ENCODE measurements at places on chromosomes 4 and X. TPM values are rescaled to one million over a fixed set of nuclear protein-coding genes. Genes with fewer than 3 reads are reported as not detected.

GRCh38 chrX:21156632-21157031 is 217.6 kb upstream of the CNKSR2 start:
- H3K36me3 ChIP-seq = no peaks in the 10 kb centered on the region
- no peaks in the 10 kb centered on the region for H3K27me3 ChIP-seq
- no peak overlapping the region for H3K4me3 ChIP-seq
- H3K27ac ChIP-seq = no peak overlapping the region
- H3K4me1 ChIP-seq = no peaks in the 10 kb centered on the region

- peak overlapping the region; percentile 71 for H3K27ac ChIP-seq
- H3K27me3 ChIP-seq = no peaks in the 10 kb centered on the region
- peak overlapping the region; percentile 78 for H3K4me3 ChIP-seq
- DNase-seq = peak; percentile 39
Measured at GRCh38 chr4:39698424-39699009, 581 bp downstream of the UBE2K start.

DNA sequence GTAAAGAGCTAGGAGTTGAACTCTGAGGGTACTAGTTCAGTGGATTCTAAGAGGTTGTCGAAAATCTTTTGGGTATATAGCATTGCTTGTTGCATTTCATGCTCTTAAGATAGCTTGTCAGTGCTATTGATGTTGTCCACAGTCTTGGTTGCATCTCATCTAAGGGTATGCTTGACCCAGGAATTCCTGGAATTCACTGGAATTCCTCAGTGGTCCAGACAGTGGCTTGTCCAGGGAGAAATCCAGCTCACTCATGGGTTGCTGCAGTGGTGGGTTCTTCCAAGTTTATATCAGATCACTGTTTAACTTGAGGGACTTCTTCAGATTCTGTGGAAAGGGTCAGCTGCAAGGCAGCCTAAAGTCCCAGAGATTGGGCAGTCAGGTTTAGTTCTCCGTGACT is 29.8 kb upstream of the SMARCAD1 start:
- H3K36me3 ChIP-seq = no peaks in the 10 kb centered on the region
- H3K27ac ChIP-seq = no peak overlapping the region
- H3K27me3 ChIP-seq = no peaks in the 10 kb centered on the region
- DNase-seq = no peak
- H3K4me3 ChIP-seq = no peak overlapping the region
- no peaks in the 10 kb centered on the region for H3K4me1 ChIP-seq

- H3K4me1 ChIP-seq = peaks cover 61% of the 10 kb centered on the region
- peak overlapping the region; percentile 21 for H3K4me3 ChIP-seq
- peak overlapping the region; percentile 100 for H3K27ac ChIP-seq
- H3K36me3 ChIP-seq = no peaks in the 10 kb centered on the region
- peak; percentile 79 for DNase-seq
- H3K27me3 ChIP-seq = no peaks in the 10 kb centered on the region
Measured at GRCh38 chr4:83548151-83548905, 12.4 kb downstream of the GPAT3 start.

DNA sequence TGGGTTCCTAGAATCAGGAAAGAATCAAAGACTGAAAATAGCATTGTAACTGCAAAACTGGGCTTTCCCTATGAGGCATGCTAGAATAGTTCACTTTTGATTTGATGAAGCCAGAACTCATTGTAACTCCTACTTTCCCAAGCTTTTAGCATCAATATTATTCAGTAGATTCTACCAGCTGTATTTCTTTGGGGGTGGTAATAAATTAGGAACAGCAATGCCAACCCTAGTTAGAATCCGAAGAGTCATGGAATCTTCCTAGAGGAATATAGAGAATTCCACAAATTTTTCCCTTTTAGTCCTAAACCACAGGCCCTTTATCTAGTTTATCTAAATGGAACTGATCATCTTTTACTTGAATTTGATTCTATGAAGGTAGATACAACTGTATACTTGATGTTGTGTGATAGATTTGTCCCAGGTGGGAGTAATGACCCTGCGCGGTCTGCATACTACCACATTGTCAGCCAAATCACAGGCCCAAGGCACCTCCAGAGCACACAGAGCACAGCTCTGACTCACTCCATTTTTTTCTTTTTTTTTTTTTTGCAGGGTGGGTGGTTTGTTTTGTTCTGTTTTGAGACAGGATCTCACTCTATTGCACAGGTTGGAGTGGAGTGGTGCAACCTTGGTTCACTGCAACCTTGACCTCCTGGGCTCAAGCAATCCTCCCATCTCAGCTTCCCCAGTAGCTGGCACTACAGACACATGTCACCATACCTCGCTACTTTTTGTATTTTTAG is 66.6 kb downstream of the EDNRA start:
- H3K27ac ChIP-seq = no peak overlapping the region
- H3K4me1 ChIP-seq = no peaks in the 10 kb centered on the region

DNA sequence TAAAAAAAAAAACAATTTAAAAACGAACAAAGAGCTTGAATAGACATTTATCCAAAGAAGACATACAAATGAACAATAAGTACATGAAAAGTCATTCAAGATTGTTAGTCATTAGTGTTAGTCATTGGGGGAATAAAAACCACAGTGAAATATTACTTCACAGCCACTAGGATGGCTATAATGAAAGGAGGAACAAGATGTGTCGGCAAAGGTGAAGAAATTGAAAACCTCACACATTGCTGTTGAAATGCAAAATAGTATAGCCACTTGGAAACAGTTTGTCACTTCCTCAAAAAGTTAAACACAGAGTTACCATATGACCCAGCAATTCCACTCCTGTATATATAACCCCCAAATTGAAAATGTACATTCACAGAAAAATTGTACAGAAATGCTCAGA is 45.2 kb upstream of the SLC39A8 start:
- 0 out of 2 replicates have a peak overlapping the region, but pooled peaks have one; percentile 32 for H3K27ac ChIP-seq
- H3K4me3 ChIP-seq = no peak overlapping the region
- H3K36me3 ChIP-seq = no peaks in the 10 kb centered on the region

DNA sequence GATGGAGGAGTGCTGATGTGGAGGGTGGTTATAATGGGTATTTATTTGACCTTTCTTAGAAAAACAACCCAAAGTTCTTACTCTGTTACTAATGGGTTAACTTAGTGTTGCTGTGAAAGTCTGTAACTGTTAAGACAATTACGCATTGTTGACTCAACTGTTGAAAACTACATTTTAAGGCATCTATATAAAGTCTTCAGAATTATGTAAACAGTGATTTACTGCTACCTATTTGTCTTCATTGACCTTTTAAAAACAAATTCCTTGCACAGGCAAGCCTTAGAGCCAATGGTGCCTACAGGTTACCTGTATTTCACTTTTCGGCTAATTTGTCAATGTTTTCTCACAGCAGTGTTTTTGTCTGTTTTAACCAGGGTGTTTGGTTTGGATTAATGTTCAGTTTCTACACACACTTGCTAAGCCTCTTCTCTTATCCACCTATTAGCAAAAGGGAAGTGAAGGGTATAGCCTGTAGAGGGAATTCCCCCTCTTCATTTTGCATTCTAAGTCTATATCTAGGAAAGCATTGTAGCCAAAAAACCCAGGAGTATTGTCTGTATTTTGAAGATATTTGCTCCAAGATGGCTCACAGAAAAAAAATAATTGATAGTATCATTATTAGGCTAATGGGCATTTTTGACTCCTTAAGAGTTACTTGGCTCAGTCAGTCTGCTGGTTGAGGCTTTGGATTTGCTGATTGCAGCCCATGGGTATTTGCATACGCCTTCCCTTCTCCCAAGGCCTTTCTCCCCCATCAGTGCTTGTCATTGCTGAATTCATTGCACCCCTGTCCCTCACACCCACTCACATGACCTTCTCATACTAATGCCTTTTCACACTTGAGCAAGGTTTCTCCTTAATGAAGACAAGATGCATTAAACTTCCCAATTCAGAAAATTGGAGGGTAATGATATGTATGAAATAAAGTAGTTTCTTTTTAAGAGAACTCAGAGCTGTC is 30.5 kb downstream of the AFF1 start:
- H3K4me1 ChIP-seq = no peaks in the 10 kb centered on the region
- DNase-seq = no peak
- no peaks in the 10 kb centered on the region for H3K36me3 ChIP-seq
- no peak overlapping the region for H3K4me3 ChIP-seq

- peaks cover 4% of the 10 kb centered on the region for H3K4me1 ChIP-seq
- H3K27me3 ChIP-seq = no peaks in the 10 kb centered on the region
- no peak overlapping the region for H3K27ac ChIP-seq
- no peaks in the 10 kb centered on the region for H3K36me3 ChIP-seq
- H3K4me3 ChIP-seq = no peak overlapping the region
Measured at GRCh38 chr4:40980318-40980883, 230.6 kb downstream of the NSUN7 start.

DNA sequence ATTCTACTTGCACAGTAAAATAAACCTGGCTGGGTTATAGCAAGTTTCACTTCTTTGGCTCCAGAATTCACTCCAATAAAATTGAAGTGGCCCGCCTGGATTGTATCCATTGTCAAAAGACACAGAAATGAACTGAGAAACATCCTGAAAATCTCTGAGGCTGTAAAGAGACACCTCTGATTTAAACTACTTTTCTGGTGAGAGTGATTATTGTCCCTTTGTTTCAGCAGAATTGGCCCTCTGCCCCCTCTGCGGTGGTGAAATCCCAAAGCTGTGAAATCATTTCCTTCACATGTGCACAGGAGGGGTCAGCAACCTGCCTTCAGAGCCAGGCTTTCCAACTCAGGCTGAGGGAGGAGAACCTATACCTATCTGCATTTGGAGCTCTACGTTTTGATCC is 23.0 kb downstream of the GAB3 start:
- H3K27ac ChIP-seq = no peak overlapping the region
- H3K4me3 ChIP-seq = no peak overlapping the region
- peaks cover 25% of the 10 kb centered on the region for H3K4me1 ChIP-seq
- no peaks in the 10 kb centered on the region for H3K27me3 ChIP-seq
- DNase-seq = peak; percentile 28

Gene CT45A5
- total RNA-seq = not detected

Gene DRD5
- total RNA-seq = not detected

Gene SPOCK3
- total RNA-seq = not detected

Gene PGRMC1
- total RNA-seq = 204 TPM
